ENCODE measurements at places on chromosomes 6 and 20.

DNA sequence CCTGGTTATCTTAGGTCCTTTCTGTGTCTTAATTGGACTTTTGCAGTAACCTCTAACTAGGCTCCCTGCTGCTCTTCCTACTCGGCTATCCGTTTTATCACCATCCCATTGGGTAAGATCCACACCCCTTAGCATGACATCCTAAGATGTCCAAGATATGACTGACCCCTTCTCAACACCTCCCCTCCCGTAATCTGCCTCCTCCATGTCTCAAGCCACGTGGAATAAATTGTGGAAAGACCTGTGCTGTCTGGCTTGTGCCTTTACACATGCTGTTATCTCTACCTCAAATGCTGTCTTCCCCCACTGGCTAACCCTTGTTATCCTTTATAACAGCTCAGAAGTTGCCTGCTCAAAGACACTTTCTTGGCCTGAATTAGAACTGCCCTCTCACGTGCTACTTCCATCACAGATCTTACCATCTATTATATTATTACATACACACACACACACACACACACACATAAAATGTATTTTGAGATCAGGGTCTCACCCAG is 26.5 kb downstream of the EIF2S2 start:
- no peak for DNase-seq

GRCh38 chr20:20993372-20993771 is 112.8 kb downstream of the LINC00237 start:
- no peak for DNase-seq

GRCh38 chr6:150640556-150641209 is 41.0 kb downstream of the PLEKHG1 start:
- DNase-seq = no peak

- DNase-seq = no peak
Measured at GRCh38 chr6:22673474-22673873, 104.1 kb downstream of the HDGFL1 start.

- DNase-seq = no peak
Measured at GRCh38 chr6:40285996-40286395, 301.2 kb downstream of the LRFN2 start.

DNA sequence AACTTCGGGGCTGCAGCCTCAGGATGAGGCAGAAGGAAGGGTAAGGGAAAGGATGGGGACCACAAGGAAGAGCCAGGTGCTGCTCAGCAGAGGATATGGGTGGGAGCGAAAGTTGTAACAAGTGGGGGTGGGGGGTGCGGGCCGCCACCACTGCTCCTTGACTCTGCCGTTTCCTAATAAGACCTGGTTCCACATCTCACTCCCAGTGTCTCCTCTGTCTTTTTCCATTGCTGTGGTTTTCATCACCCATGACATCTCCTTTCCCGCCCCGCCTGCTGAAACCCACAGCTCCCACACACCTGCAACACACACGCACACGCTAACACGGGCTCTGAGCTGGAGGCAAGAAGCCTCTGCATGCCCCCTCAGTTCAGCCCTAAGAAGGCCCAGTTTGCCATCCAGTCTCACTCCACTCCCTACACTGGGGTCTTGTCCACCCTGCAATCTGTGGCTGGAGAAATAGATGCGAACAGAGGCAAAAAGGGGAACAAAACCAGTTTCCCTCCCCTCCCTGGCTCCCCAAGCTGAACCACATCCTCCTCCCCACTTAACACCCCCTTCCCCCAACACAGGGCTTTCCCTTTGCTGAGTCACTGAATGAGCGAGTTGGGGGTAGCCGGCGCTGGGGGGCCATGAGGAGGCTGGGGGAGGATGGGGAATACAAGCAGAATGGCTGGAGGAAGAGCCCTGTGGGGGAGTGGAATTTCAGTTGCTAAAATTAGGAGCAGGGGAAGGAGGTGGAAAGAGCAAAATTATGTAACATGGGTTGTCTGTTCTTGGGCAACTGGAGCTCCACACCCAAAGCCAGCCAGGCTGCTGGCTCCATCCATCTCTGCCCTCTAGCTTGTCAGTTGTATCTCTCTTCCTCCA is 11.5 kb downstream of the NFKBIL1 start:
- DNase-seq = peak; percentile 67

- no peak for DNase-seq
Measured at GRCh38 chr20:8036771-8037170, 17.2 kb upstream of the TMX4 start.

DNA sequence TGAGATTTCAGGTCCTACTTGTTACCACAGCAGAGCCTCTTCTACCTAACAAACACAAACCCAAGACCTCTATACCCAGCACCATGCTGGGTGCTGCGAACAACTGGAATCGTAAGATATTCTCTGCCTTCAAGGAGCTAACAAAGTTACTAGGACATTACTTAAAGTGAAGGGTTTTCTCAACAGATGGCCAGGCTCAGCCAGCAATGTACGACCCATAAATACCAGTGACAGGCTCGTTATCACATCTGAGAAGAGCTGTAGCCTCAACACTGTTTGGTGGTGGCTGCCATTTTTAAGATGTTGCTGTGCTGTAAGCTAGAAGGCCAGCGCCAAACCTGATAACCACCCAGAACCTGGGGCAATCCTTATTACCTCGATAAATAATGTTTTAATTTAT is 406.5 kb downstream of the KIF16B start:
- DNase-seq = no peak

GRCh38 chr6:73460056-73460455 is 1.5 kb upstream of the MTO1 start:
- DNase-seq = no peak

GRCh38 chr6:135346747-135347146 is 150.8 kb downstream of the AHI1 start:
- DNase-seq = no peak

DNA sequence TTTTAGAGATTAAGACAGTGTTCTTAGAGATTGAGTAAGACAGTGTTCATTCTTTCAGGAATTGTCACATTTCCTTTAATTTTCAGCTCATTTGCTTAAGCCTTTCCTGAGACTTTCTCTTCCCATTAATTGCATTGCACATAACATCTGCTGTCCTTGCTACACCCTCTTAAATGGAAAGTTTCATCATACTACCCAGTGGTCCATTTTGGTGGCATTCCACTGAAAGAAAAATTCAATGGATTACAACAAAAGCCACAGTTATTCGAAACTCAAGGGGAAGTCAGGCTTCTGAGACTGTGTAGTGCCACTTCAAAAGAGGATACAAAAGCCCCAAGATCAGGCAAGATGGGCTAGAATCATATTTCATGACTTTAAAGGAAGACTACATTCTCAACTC is 64.0 kb downstream of the RSPO3 start:
- DNase-seq = no peak

- peak; percentile 30 for DNase-seq
Measured at GRCh38 chr20:32249030-32249738, 28.3 kb upstream of the KIF3B start.

- no peak for DNase-seq
Measured at GRCh38 chr6:161151660-161152526, 122.0 kb downstream of the AGPAT4 start.

DNA sequence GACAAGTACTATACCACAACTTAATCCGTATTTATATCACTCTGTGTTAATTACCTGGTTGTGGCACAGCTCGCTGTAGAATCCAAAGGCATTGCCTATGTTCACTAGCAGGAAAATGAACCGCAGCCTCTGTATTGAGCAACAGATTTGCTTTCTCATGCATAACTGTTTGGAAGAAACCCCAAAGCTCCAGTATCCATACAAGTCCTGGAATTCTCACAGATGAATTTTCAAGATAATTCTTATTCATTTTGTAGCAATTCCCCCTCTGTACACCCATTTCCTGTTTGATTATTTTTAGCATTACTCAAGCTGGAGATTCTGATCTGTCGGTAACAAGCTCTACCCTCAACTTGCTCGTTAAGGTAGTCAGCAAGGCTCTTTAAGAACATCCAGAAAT is 63.5 kb downstream of the STMND1 start:
- DNase-seq = no peak

- no peak for DNase-seq
Measured at GRCh38 chr20:15461938-15462337, 1111.3 kb downstream of the KIF16B start.

GRCh38 chr6:128167552-128167951 is 266.7 kb upstream of the THEMIS start:
- DNase-seq = no peak

GRCh38 chr6:143607974-143608373 is 69.8 kb upstream of the PHACTR2 start:
- no peak for DNase-seq

DNA sequence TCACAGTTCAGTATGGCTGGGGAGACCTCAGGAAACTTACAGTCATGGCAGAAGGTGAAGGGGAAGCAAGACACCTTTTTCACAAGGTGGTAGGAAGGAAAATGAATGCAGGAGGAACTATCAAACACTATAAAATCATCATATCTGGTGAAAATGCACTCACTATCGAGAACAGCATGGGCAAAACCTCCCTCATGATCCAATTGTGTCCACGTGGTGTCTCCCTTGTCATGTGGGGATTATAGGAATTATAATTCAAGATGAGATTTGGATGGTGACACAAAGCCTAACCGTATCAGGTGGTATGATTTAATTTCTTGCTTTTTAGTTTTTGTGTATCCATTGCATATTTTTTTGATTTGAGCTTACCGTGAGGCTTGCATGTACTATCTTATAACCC is 133.2 kb upstream of the SYNCRIP start:
- DNase-seq = no peak

DNA sequence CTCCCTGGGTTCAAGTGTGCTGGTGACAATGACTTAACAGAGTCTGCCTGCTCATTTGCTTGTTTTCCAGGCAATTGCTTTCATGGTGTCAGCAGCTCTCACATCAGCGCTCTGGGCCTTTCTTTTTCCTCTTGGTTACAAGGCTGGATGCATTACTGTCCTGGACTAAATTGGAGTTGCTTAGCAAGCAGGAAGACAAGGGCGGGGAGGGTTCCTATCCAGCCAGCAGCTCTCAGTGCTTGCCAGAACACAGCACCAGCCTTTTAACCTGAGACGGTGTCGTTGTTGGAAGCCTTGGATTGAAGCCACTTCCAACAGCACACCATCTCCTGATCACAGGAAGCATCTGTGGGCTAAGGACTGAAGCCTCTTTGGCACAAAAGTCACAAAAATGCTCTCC is 606.9 kb downstream of the CDH26 start:
- no peak for DNase-seq

DNA sequence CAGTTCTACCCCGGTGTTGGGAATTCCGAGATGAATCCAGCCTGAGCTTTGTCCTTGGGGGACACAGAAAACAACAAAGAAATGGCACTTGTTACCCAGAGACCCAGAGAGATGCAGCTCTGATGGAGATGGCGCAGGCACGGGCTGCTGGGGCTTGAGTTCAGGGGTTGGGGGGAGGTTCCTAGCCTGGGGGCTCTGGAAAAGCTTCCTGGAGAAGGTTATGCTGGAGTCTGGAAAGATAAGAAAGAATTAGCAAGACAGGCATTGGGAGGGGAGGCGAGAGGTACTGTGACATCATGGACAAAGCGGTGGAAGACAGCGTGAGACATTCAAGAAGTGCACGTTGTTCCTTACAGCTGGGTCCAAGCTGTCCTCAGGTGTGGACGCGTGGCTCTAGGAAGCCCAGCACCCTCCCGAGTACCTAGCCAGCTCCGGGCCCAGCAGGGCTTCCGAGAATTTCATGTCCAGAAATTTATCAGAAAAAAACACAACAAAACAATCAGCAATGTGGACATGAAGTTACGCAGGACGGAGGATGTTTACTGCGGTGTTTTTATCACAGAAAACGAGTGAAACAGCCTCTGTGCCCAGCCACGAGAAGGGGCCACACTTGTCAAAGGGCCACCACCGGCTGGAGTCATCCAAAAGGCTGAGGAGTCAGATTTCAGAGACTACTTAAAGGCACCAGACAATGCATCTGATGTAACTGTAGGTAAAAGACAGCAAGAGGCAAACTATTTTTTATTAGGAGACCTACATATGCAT is 39.5 kb downstream of the C20orf203 start:
- no peak for DNase-seq

DNA sequence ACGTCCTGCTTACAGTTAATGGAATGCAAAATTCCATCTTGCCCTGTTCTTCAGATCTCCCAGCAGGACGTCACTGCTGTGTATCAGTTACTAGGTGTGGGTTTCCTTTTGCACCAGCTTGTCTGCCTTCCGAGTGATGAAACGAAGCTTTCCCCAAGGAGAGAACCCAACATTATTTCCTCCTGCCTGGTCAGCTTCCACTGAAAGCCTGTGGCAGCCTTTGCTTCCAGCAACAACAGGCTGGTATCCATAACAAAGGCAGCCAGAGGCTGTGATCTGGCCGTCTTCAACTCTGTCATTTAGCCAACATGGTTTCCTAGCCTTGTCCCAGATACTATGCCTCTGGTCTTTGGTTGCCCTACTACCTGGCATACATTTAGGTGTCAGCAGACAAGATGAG is 78.9 kb upstream of the HEY2 start:
- DNase-seq = no peak

DNA sequence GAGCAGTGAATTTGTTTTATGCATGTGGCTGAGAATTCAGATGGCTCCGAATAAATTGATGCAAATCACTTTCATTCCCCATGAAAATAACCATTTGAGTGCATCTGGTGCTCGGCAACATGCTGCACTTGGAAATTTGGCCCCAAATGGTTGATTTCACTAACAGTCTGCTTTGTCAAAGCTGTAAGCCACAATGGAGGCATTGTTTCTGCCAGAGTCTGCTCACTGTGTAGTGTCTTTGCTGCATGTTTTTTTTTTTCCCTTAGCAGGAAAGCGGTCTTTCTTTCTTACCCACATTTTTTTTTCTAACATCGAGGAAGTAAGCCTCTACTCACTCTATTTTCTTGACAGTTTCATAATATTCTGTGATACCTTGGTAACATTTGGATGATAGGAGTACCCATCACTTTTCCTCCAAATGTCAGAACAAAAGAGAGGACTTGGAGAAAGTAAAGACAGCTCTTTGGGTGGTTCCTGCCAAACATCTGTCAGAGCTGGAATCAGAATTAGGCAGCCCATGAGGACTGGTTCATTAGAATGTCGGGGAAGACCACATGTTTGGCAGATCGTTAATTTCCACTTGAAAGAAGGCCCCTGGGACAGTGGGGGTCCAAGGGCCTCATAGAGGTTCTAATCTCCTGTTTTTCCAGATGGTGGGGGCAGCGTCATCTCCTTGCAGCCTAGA is 149.5 kb downstream of the DOK5 start:
- DNase-seq = no peak

DNA sequence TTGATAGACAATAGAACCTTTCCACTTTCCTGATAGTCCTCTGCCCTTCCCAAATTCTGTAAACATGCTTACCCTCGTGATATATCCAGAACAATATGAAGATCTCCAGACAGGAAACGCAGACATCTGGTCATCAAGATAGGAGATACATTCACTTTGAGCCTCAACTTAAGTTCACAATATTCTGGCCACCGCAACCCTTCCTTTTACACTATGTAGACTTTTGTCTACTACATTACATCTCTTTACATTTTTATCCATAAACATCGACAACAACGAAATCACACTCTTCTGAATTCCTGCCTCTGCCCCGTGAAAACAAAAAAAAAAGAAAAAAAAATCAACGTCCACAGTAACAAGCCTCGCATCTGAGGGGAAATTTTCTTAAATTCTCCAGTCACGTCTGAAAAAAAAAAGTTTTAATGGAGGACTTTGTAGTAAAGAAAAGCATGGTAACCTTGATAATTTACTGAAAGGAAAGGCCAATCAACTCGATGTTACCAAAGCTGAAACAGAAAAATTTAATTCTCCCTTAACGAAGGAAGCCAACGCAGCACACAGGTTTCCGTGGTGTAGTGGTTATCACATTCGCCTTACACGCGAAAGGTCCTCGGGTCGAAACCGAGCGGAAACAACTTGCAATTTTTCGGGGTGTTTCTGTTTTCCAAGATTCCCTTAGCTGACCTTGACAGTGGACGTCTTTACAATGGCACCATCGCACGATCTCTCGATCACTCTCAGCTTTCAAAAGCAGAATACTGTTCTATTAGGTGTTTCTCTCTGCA is 21.8 kb downstream of the POM121L2 start:
- DNase-seq = no peak
